ENCODE measurements at places on chromosomes 6 and 20.

- no peak for DNase-seq
These were observed 1592.6 kb downstream of the GRIK2 start for GRCh38 chr6:102986086-102986485.

GRCh38 chr20:52766645-52767435, 205.3 kb upstream of the TSHZ2 start:
- no peak for DNase-seq

- no peak for DNase-seq
These were observed 101.9 kb upstream of the BEND3 start for GRCh38 chr6:107217248-107217647.

DNA sequence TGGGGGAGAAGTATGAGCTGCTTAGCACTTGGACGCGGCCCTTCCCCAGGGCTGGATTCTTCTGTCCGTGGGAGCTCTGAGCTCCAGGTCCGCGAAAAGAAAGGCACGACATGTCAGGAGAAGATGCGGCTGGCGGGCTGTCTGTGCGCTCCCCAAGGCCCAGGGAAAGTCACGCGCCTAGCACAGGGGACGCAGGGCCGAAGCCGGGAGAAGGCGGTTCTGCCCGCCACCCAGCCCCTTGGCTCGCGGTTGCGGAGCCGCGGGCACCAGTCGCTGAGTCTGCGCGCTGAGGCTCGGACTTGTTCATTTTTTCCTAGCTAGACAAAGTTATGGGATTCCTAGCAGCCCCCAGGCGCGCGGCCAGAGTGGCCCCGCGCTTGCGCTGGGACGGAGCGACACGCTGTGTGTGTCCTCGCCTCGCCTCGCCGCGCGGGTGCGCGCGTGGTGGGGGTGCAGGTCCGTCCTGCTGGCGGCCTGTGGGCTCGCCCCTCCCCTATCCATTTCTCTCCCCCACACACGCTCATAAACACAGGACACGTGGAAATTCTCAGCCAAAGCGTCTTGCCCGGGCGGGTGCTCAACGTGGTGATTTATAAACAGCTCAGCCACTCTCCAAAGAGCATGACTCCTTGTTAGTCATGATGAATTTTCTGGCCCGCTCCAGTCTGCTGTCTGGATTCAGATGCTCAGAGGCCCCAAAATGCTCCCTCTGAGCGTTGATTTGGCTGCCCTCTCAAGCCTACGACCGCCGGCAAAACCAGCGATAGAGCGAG, 1.9 kb upstream of the POU3F2 start:
- no peak for DNase-seq

GRCh38 chr20:2519115-2519809, 10.5 kb upstream of the ZNF343 start:
- no peak for DNase-seq

DNA sequence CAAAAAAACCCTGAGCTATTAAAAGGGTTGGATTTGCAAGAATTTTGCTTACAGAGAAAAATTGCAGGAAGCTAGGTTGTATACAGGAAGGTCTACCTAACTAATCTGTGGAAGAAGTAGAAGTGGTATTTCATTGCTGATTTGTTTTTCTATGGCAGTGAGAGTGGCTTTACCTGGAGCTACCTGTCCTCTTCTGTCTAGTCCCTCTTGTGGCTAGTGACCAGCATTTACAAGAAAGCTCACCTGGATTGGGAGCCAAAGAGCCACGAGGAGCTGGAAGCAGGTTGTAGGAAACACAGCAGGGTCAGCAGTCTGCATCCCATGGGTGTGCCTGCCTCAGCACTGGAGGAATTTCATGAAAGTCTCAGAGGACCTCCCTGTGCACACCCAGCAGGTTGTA, 120.3 kb upstream of the RALGAPA2 start:
- DNase-seq = no peak

DNA sequence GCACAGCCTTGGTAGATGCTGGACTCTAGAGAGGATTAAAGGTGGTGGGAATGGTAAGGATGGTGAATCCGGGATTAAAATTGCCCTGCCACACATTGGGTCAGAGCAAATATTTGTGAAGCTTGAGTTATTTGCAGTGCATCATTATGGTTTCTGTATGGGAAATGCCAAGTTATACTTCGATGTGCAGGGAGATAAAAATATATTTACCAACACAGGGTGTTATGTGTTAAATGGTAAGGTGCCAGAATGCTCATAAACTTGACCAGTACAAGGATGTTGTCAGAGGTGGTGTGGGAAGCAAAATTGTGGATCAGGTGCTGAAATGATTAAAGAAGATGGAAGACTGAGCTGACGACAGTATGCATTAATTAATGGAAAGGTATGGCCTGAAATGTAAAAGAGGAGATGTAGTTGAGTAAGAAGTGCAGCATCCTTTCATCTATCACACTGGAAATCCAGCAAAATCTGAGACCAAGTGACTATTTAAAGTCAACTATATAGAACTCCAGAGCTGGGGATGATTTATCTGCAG, 262.3 kb downstream of the ADGB start:
- DNase-seq = no peak

DNA sequence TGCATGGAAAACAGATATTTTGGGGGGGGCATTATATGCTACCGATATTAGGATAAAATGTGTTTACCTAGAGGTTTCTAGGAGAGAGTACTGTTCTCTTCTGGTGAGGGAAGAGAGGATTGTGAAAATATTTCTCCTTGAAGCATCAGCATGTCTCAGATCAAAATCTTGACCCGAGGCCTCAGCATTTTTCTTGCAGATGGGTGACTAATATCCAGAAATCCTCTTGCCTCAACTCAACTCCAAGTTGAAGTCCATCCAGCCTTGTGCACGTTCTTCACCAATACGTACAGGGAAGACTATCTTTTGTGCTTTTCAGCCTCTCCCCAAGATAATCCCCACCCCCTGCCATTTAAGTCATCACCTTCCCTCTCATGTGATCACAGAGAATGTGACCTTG, 59.5 kb downstream of the PRND start:
- DNase-seq = no peak

DNA sequence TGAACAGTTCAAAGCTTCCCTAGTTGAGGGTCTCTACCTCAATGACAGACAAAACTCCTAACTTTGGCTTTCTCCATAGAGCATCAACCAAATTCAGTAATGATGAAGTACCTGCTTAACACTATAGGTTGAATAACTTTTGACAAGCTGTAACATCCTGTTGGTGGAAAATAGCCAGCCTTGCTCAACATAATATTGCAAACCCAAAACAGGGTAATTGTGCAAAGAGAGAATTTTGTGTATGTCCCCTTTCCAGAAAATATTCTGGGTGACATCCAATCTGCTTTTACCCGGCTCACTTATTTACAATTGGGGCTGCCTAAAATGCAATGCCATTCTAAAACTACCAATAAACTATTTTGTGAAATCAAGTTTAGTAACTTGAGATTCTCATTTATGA, 72.8 kb downstream of the ATXN1 start:
- no peak for DNase-seq

- no peak for DNase-seq
These were observed 22.3 kb downstream of the SLC2A10 start for GRCh38 chr20:46731770-46732169.

- no peak for DNase-seq
These were observed 9.7 kb downstream of the TULP4 start for GRCh38 chr6:158321960-158322359.

DNA sequence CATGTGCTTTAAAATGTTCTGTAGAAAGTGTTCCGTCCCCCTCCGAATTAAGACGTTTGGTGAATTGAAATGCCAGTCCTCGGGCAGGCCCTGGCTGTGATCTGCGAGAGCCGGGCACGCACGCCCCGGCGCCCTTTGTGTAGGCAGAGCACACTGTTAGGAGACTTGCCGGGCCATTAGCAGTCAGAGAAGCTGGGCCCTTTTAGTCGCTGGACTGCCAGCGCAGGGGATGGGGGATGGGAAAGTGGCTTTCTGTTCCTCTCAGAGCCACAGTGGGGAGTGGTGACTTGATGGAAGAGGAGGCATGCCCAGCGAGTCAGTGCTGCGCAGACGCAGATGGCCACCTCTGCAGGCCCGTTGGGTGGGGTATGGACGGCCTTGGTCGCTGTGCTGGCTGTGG, 2.2 kb downstream of the PPP1R3G start:
- DNase-seq = no peak

- no peak for DNase-seq
These were observed 130.7 kb downstream of the LRFN2 start for GRCh38 chr6:40456390-40457013.

GRCh38 chr20:47887064-47887463, 101.8 kb upstream of the SULF2 start:
- no peak for DNase-seq

DNA sequence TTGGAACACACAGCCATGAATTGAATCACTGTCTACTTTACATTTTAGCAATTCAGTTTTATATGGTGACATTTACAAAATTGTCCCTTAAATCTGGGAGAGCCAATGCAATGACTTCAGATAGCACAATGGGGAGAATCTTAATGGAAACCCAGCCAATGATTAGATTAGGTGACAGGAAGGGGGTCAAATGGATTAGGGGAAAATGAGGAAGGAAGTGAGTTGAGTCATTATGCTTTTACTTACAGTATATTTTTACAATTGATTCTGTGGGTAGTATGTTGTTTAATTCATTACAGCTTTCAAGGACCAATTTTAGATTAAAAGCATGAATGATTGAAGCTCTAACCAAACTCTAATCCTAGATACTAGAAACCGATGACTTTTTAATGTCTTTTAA, 229.8 kb downstream of the SOX4 start:
- DNase-seq = no peak

- DNase-seq = no peak
These were observed 648.8 kb upstream of the AGPAT4 start for GRCh38 chr6:161922631-161923119.

GRCh38 chr20:25005661-25006060, 13.1 kb upstream of the APMAP start:
- no peak for DNase-seq

GRCh38 chr6:149566410-149567193, 427 bp downstream of the GINM1 start:
- peak; percentile 1 for DNase-seq

DNA sequence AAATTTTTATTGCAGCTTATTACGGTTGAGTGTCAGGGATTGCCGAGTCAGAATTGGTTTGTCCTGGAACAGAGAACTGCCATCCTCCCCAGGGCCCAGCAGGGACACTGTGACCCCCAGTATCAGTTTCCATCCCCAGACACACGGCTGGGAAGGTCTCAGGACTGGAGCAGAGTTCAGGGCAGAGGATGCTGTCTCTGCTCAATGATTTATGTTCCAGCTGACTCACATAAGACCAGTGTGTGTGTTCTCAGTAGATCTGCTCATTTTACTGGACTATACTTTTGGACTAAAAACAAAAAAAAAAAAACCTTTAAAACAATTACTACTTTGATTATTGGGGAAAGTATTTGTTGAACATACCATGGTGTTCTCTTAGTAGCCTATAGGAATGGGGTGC, 44.2 kb downstream of the FNDC1 start:
- DNase-seq = no peak

GRCh38 chr6:155181498-155181897, 82.3 kb upstream of the CLDN20 start:
- no peak for DNase-seq

GRCh38 chr6:161067749-161068148, 76.2 kb downstream of the MAP3K4 start:
- no peak for DNase-seq

- DNase-seq = no peak
These were observed 509.3 kb upstream of the CITED2 start for GRCh38 chr6:139883776-139884175.

DNA sequence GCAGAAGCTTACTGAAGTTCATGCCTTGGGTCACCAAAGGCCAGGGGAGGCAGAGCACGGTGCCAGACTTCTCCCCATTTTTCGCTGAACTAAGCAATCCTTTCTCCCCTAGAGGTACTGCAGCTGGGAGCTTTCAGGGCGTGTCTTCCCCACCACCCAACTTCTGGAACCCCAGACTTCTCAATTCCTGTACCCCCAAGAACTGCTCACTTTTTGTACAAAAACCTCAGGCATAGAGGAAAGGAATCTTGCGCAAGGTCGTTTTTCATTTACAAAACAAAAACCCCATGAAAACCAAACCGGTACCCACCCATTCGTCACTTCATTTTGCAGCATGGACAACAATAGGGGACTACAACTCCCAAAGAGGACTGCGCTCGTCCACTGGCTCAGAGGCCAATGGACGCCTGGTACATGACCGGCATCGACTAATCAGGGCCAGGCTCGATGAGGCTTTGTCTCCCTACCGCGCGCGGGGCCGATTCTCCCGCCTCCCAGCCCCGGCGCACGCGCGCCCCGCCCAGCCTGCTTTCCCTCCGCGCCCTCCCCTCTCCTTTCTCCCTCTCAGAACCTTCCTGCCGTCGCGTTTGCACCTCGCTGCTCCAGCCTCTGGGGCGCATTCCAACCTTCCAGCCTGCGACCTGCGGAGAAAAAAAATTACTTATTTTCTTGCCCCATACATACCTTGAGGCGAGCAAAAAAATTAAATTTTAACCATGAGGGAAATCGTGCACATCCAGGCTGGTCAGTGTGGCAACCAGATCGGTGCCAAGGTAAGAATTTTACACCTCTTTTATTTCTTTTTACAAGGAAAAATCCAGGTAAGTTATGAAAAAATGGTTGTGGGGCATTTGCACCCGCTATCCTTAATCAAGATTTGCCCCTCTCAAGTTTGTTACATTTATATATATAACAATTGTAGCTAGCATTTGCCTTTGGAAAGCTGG, at the start of gene TUBB:
Gene TUBB (plus strand): TSS at position 562 of the 947 bp plus-strand sequence. CDS start 155 bp downstream, at position 717.
- peak; percentile 97 for DNase-seq

- no peak for DNase-seq
These were observed 28.9 kb downstream of the CLIC5 start for GRCh38 chr6:45986746-45987274.

- DNase-seq = no peak
These were observed 191.9 kb downstream of the CENPW start for GRCh38 chr6:126531840-126532239.

DNA sequence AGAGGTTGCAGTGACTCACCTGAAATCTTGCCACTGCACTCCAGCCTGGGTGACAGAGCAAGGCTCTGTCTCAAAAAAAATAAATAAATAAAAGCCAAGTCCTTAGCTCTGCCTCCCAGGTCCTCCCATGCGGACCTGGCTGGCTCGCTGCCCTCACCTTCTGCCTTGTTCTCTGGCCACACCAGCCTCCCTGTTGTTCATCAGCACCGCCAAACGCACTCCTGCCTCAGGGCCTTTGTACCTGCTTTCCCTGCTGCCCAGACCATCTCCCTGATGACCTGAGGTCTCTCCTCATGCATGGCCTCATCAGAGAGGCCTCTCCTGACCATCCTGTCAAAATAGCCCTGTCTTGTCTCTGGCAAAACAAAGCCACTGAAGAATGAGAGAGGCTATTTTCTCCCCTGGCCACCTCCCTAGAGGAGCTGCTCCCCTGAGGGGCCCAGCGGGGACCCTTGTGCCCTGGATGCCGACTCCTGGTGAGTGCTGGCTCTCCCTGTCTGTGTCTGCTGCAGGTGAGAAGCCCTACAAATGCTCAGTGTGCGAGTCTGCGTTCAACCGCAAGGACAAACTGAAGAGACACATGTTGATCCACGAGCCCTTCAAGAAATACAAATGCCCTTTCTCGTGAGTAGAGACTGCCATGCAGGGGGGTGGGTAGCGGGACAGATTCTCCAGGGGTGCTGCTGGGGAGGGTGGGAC, 22.6 kb upstream of the CHMP4B start:
- no peak for DNase-seq
